ENCODE measurements at places on chromosomes 1 and 21. TPM values are rescaled to one million over a fixed set of nuclear protein-coding genes. Genes with fewer than 3 reads are reported as not detected.

The SRP9 gene
- polyA plus RNA-seq: 430 TPM

The S100A7 gene
- polyA plus RNA-seq: not detected

The ETV3 gene
- polyA plus RNA-seq: 28.8 TPM

The S100A4 gene
- polyA plus RNA-seq: 31.2 TPM

The DEGS1 gene
- polyA plus RNA-seq: 59.3 TPM

The IL19 gene
- 0.55 TPM for polyA plus RNA-seq

The TTC24 gene
- 0.86 TPM for polyA plus RNA-seq

The NIBAN1 gene
- polyA plus RNA-seq: 2.7 TPM

The TMEM50B gene
- polyA plus RNA-seq: 57.7 TPM

The ATAD3A gene
- 21.6 TPM for polyA plus RNA-seq

The BGLAP gene
- 2.5 TPM for polyA plus RNA-seq

The CENPF gene
- 88.7 TPM for polyA plus RNA-seq

The TMCC2 gene
- polyA plus RNA-seq: 7.1 TPM

The LIPI gene
- polyA plus RNA-seq: 0.37 TPM

The PPIAL4G gene
- 0.05 TPM for polyA plus RNA-seq

The DPH2 gene
- polyA plus RNA-seq: 24.7 TPM
